ENCODE measurements at places on chromosomes 7 and 10. TPM values are rescaled to one million over a fixed set of nuclear protein-coding genes. Genes with fewer than 3 reads are reported as not detected.

- peak; percentile 2 for DNase-seq
Measured at GRCh38 chr7:7861211-7861633, 107.4 kb upstream of the GLCCI1 start.

GRCh38 chr10:33706191-33706590, 371.7 kb upstream of the NRP1 start:
- no peak for DNase-seq

GRCh38 chr10:14775656-14776055, 959 bp upstream of the FAM107B start:
- DNase-seq: no peak

GRCh38 chr10:95818668-95819067, 62.7 kb downstream of the ENTPD1 start:
- DNase-seq: no peak

DNA sequence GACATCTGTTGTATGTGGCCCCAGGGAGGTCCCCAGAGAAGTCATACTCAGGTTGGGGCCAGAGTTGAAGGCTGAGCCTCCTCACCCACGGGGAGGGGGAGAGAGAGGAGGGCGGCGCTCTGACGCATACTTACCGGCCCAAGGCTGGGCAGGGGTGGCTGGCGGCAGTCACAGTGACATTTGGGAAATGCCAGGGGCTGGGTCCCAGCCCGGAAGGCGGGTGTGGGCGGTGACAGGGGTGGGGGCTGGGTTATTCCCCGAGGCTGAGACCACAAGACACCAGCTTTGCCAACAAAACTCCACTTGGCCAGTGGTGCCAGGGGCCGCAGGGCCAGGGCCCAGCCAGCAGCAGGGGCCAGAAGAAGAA, 41.1 kb downstream of the RASGEF1A start:
- no peak for DNase-seq

DNA sequence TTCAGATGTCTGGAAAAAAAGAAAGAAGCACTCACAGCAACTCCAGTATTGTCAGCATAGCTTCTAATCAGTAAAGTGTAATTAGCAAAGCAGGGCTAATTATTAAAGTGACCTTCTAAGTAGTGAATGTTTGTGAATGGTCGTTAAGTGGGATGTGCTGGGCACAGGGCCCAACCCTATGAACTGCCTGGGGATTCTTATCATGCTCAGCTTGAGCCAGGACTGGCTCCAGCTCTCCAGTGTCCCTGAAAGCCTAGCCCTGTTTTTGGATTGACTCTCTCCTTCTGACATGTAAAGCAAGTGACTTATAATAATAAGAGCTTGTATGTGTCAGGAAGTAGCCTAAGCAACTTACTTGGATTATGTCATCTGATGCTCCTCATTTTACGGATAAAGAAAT, 9.5 kb upstream of the TBX20 start:
- no peak for DNase-seq

GRCh38 chr10:43177595-43177994, 39.4 kb downstream of the CSGALNACT2 start:
- DNase-seq: no peak

Gene TRIM56
- polyA plus RNA-seq: 22.7 TPM

Gene TMEM196
- polyA plus RNA-seq: 0.04 TPM

Gene GPNMB
- polyA plus RNA-seq: 2.9 TPM

Gene HOXA9
- 0.26 TPM for polyA plus RNA-seq

Gene SMIM30
- 69.4 TPM for polyA plus RNA-seq

Gene AKR1C2
- 3.3 TPM for polyA plus RNA-seq

Gene ATP6V1F
- polyA plus RNA-seq: 141 TPM
